ENCODE measurements at places on chromosomes 11 and 22.

DNA sequence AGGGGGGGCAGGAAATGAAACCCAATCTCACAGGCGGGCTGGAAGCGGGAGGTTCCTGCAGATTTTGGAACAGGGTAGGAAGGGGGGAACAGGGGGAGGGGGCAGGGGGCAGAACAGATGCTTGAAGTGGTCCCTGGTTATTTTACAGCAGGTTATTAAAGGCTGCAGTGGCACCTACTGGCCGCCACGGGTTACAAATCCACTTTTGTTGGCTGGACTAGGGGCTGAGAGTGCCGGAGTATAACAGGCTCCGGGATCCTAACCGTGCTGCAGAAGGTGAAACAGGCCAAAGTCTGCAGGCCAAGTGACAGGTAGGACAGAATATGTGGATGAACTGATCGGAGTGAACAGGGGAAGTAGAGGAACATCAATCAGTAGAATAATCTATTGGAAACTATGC, 2.5 kb downstream of the ROBO3 start:
- DNase-seq: peak; percentile 31

DNA sequence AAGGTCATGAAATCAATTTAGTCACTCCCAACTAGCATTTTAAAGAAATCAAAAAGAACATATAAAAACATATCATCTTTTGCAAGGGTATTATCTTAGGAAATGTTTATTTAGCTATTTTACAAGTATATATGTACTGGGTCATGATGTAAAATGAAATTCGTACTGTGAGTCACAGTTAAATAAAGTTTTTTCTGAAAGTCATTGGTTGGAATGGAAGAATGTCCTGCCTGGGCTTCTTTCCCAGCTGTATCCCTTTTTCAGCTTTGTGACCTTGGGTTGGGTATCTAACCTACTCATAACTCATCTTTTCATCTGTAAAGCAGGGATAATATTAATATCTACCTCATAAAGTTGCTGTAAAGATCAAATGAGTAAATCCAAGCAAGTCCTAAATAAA, 15.7 kb downstream of the FDX1 start:
- DNase-seq: no peak

DNA sequence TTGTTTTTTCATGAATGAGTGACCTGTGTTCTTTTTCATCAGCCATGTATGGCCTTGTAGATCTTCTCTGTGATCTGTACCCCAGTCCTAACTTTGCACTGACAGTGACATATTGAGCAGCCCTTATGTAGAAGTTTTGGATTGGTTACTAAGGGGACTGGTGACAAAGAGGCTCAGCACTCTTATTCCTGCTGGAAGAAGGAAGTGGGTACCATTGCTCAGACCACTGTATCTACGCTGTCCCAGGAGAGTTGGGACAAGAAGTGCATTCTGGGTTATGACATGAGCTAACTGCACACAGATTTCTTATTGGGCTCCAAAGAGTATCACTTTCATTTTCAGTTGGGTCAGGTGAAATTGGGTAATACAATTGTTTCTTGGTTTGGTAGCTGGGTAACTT, 107.8 kb upstream of the RASSF10 start:
- DNase-seq: no peak

DNA sequence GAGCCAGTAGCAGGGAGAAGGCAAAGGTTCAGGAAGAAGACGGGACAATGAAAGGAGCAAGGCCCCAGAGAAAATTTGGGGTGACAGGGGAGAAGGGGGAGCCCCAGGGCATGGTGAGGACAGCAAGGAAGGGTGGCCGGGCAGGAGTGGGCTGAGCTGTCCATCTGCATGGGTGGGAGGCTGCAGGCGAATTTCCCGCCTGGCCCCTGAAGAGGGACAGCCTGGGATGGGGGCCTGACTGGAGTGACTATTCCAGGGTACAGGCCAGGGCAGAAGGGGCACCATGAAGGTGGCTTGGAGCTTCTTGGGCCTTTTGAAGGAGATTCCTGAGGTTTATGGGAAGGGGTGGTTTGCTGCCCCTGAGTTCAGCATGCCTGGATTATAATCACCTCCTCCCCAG, 56.2 kb downstream of the WNT11 start:
- DNase-seq: no peak

DNA sequence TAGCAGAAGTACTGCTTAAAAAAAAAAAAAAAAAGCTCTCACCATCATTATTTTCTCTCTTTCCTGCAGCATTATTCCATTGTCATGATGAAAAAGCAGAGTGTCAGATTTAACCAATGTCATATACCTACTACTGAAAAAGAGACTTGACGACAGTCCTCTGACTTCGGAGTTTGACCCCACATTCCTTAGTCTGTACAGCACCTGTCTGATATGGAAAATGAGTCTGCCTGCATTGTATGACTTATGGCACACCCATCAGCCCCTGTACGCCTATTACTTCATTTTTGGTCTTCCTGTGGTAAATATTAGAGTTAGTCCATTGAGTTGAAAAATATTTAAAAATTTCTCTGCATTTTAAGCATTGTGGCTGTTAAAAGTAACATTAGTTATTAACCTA, 54.5 kb upstream of the NOX4 start:
- no peak for DNase-seq

- DNase-seq: no peak
Observed at GRCh38 chr11:3149852-3150188, 15.3 kb downstream of the OSBPL5 start.

DNA sequence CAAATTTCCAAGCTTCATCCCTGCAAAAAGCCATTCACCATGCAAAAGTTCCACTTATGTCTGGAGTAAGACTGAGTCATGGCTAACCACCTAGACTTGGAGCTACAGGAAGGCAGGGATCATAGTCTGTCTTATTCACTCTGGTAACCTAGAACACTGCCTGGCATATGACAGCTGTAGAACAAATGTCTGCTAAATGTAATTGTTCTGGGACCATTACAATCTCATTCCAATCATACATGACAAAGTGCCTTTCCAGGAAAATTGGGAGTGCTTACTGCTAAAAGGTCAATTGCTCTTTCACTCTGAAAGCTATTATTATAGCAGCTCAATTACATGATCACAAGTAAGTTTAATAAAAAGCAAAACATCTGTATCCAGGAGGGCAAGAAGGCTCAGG, 99.1 kb upstream of the CHRM4 start:
- DNase-seq: no peak

Data from KBM-7 (cell line).